ENCODE measurements at places on chromosomes 3 and 15.
A peak's percentile ranks its signal among the peaks of the same experiment; 100 is the strongest.

DNA sequence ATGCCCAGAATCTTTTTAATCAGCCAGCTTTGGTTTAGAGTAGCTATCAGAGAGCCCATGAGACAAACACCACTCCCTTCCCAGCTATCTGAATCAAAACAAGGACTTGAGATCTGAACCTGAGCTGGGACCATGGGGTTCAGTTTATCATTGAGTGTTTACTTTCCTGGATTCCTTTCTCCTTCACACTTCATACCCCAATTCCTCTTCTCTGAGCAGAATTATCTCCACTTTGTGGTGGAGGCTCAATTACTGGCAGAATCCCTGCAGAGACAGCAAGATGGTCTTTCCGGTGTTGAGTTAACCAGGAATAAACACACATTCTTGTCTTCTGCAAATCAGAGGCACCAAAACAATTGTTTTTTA, 102.4 kb downstream of the RPL22L1 start:
- no peak for DNase-seq

DNA sequence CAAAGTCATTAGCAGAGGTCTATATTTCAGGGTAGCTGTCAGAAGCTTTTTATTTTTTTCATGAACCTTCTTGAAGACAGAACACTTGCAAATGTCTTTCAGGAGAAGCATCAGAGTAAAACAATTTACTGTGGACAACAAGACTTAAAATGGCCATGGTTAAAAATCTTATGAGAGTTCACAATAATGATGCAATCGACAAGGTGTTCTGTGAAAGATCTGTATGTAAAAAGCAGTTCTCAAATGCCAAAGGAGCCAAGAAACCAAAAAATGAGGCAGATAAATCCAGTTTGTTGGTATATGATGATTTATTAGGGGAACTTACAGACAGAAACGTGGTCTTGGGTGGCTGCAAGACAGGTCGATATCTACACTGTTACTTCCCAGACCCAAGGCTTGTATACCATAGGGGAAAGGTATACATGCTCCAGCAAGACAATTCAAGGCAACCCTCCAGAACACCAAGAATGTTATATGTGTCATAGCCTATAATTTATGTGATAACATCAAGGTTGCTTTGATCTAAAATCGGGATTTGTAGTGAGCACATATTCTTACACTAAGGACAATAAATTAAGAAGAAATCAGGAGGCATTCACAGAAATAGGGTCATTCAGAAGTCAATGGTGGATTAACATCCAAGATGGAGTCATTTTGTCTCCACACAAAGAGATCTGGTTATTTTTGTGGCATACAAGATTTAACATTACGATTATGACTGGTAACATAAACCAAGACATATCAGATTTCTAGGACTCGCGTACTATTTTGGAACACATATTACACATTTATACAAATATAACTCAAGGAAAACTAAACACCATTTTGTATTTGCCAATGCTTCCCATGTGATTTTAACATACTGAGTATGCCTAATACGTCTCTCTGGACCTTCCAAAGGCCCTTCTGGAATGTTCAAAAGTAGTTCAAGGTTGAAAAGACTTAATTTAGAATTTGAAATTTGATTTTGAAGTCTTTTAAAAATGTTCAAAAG, 316.4 kb downstream of the THSD4 start:
- DNase-seq, result no peak

- DNase-seq, result no peak
These were observed 87.7 kb downstream of the ETFA start for GRCh38 chr15:76223521-76223920.

DNA sequence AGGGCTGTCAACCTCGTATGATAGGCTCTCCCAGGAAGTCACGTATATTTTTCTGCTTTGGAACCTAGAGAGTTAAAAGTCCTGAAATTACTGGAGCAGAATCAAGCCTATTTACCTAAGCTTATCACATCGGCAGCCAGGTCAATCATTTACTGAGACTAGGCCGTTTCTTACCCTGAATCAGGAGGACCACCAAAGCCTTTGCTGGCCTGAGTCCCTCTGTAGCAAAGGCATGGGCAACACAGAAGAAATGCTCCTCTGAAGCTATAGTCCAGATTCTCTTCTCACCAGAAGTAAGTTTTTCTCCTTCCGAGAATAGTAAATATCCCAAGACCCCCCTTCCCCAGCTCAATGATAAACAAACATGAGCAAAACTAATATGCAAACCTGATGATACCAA, 125.9 kb upstream of the PHLDB2 start:
- no peak for DNase-seq

- DNase-seq, result no peak
These were observed 39.4 kb upstream of the IDH2 start for GRCh38 chr15:90141646-90142045.

DNA sequence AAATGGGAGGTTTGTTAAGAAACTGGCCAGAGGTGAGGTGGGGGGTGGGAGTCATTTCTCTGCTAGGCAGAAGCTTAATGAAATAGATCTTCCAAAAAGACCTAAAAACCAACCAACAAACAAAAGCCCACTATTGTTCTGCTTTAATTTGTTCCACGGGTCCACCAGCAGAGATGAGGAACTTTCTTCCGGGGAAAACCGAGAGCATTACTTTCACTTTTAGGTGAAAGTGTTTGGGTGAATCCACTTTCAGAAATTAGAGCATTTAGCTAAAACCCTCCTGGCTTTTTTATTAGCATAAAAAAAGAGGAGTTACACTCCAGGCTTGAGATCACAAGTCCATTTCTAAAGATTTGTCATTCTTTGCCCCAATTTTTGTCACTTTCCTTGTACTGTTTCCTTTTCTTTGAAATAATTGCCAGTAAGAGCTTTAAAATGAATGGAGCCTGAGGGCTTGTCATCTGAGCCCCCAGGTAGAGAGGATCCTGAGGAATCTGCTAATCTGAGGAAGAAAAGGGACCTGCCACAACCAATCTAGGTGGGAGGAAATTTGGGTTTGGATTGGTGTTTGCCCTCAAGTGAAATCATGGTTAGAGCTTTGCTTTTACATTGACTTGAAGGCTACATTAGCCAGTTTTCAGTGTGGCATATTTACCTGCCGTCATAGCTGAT, 667.6 kb downstream of the NAALADL2 start:
- DNase-seq, result no peak

DNA sequence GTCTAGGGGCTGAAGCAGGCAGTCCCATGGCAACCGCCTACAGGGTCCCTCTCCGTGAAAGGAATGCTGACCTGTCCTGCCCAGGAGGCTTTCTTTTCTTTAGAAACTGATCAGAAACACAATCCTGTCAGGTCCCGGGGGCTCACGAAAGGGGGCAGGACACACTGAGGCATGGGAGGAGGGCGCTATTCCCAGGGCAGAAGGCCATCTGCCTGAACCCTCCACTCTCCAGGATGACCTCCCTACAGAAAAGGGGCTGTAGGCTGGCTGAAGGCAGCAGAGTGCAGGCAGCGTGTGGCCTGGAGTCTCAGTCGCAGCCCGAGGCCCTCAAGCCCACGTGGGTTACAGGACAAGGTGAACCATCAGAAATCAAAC, 18.4 kb upstream of the LRRK1 start:
- DNase-seq, result peak; percentile 10

- no peak for DNase-seq
These were observed 512.6 kb upstream of the CBLB start for GRCh38 chr3:106381286-106381938.

Data from stimulated activated CD8-positive, alpha-beta memory T cell treated with anti-CD3 and anti-CD28 coated beads, Interleukin-4, amount 100 ng/mL, for 48 hours (primary cell).